ENCODE measurements at places on chromosomes 3 and 15.

- no peak for DNase-seq
These were observed 77.2 kb upstream of the WDR72 start for GRCh38 chr15:53836618-53837017.

- no peak for DNase-seq
These were observed 14.7 kb downstream of the STAB1 start for GRCh38 chr3:52509753-52510328.

- DNase-seq, result peak; percentile 30
These were observed 15.0 kb downstream of the CACNA2D3 start for GRCh38 chr3:54137311-54137710.

DNA sequence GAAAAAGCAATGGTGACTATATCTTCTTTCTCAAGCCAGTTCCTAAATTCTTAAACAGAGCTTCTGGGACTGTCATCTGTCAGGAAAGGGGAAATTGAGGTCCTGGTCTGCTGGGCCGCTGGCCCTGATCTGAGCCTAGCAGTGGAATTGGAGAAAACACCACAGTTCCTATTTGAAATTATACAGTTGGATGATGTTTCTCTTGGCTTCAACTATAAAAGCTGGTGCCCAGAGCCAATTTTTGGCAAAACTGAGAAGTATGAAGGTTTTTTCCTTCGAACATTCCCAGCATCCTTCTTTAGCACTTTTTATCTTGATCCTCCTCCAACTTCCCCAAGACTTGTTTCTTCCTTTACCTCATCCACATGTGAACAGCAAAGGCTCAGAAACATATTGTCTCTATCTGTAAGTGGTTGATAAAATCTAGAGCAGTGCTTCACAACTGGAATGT lies 83.9 kb downstream of the CD47 start:
- DNase-seq, result no peak

- DNase-seq, result no peak
These were observed 17.3 kb upstream of the STAC start for GRCh38 chr3:36362973-36363372.

- DNase-seq, result no peak
These were observed 777.9 kb upstream of the ARRDC4 start for GRCh38 chr15:97182581-97182980.

DNA sequence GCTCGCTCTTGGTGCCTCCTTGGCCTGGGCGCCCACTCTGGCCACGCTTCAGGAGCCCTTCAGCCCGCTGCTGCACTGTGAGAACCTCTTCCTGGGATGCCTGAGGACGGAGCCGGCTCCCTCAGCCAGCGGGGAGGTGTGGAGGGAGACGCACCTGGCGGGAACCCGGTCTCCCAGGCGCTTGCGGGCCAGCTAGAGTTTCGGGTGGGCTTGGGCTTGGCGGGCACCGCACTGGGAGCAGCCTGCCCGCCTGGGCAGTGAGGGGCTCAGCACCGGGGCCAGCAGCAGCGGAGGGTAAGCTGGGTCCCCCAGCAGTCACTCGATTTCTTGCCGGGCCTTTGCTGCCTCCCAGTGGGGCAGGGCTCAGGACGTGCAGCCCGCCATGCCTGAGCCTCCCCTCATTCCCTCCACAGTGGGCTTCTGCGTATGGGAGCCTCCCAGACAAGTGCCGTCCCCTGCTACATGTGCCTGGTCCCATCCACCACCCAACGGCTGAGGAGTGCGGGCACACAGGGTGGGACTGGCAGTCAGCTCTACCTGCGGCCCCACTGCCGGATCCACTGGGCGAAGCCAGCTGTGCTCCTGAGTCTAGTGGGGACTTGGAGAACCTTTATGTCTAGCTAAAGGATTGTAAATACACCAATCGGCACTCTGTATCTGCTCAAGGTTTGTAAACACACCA lies 708.7 kb downstream of the VGLL3 start:
- no peak for DNase-seq

DNA sequence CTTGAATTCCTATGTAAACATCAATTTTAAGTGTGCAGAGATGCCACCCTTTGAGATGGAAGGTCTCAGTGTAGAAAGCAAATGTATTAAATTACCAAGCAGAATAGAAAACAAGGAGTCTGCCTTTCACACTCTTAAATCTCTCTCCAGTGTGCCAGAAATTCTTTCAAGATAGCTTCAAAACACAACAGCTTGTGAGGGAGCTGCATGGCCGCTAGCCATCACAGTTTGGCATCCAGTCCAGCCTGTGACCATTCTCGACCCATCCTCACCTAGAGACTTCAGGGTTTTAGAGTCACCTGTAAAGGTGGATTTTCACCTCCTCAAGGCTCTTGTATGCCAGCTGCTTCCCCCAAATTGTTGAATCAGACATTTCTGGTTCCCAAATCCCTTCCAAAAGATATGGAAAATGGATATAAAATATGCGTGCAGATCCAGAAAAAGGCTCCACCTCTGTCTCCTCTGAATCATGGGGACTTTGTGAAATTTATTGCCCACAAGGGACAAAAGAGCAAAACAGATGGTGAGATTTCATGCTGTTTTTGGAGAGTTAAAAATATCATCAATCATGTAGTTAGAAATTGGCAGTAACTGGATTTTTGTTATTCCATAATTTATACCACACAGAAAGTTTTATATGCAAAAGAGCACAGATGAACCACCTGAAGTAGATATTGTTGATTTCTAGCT lies 114.2 kb upstream of the THRB start:
- DNase-seq, result no peak

GRCh38 chr3:57928511-57928910 lies 79.7 kb upstream of the FLNB start:
- no peak for DNase-seq

GRCh38 chr3:135141672-135142071 lies 346.6 kb downstream of the EPHB1 start:
- no peak for DNase-seq

DNA sequence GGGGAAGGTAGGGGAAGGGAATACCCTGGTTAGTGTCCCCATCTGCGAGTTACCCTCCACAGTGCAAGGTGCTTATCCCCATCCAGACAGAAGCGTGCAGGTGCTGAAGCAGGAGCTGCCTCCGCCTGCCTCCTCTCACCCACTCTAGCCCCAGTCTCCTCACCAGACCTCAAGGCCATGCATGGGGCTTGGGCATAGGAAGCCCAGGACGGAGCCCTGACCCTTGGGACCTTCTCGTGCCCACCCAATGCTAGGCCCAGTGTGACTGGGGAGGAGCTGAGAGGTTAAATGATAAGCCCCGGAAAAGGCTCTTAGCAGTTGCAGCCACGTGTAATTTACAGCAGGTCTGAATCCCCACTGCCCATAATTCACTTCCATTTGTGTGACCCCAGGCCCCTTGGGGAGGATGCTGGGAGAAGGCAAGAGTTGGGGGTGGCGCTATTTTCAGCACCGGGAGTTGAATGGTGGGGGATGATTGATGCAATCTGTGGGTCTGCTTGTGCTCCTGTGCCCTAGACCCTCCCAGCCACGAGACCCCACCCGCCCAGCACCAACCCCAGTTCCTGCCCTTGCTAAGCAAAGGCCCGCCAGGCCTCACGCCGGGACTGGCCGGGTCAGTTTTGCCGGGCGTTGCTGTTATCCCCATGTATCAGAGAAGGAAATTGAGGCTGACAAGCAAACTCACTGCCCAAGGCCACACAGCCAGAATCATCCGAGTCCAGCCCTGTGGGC lies 14.5 kb upstream of the PLXND1 start:
- DNase-seq, result no peak

- no peak for DNase-seq
These were observed 54.1 kb downstream of the ITGB5 start for GRCh38 chr3:124832782-124833709.

- DNase-seq, result no peak
These were observed 70.5 kb upstream of the PPIB start for GRCh38 chr15:64233299-64233698.

DNA sequence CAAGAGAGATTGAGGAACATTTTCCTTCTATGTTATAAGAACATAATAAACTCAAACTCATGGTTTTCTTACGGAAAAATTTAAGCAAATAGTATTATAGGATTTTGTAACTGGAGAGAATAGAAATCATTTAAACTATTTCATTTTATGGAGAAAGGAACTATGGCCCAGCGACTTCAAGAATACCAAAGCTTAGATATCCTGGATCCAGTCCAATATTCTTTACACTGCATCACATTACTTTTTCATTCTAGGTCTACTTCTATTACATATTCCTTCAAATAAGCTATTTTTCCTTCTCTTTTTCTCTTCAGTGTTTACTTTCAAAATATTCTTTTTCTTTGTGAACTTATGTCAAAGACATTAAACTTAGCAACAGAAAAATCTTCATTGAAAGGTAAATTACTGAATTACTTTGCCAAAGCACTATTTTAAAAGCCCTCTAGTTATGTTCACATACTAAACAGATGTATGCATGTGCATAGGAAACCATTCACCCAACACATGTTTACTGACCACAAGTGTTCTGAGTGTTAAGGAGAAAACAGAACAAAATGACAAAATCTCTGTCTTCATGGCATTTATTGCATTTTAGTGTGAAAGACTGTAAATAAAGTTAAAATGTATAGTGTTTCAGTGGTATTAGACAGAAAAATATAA lies 20.4 kb downstream of the KPNA4 start:
- DNase-seq, result no peak

- DNase-seq, result no peak
These were observed 23.9 kb upstream of the BCL2L10 start for GRCh38 chr15:52136442-52136980.

GRCh38 chr3:118907909-118908308 lies 126.7 kb downstream of the IGSF11 start:
- no peak for DNase-seq

GRCh38 chr3:72303926-72304325 lies 519.0 kb upstream of the PROK2 start:
- no peak for DNase-seq

- DNase-seq, result no peak
These were observed 20.9 kb downstream of the SMAD6 start for GRCh38 chr15:66722757-66723540.

DNA sequence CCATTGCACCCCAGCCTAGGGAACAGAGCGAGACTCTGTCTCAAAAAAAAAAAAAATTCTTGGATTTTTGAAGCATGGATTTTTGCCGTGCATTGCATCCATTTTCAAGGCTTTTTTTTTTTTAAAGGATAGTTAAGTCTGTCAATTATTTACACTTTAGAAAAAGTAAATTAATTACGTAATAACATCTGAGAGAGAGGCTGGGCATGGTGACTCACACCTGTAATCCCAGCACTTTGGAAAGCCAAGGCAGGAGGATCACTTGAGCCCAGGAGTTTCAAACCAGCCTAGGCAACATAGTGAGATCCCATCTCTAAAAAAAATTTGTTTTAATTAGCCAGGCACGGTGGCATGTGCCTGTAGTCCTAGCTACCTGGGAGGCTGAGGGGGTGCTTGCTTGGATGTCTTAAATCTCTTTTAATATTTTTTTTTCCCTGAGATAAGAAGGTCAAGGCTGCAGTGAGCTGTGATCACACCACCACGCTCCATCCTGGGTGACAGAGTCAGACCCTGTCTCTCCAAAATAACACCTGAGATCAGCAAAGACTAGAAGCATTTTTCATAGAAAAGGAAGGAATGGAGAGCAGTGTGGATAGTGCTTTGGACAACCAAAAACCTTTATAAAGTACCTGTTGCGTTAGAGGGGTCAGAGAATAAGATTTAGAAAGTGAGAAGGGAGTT lies 6.8 kb upstream of the SENP7 start:
- DNase-seq, result no peak

GRCh38 chr3:50436114-50436674 lies 67.2 kb downstream of the CACNA2D2 start:
- DNase-seq, result peak; percentile 7

DNA sequence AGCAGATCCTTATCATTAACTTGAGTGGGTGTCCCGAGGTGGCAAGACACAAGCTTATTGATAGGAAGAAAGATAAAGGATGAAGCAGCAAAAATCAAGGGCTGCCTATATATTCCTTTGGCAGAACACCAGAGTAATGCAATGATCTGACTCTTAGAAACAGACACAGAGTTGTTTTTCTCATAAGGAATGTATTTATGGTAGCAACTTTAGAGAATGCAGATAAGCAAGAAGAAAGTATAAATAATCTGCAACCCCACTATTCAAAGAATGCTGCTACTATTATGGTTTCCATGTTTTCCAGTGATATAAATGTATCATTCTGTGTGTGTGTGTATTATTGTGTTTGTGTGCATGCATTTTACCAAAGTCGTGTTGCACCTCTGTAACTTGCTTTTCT lies 208.3 kb downstream of the THSD4 start:
- DNase-seq, result no peak

GRCh38 chr3:123739754-123740153 lies 144.4 kb downstream of the MYLK start:
- no peak for DNase-seq

- no peak for DNase-seq
These were observed 40.0 kb upstream of the TEX9 start for GRCh38 chr15:56325186-56325585.

- DNase-seq, result no peak
These were observed 37.4 kb downstream of the KLF15 start for GRCh38 chr3:126319701-126320295.

GRCh38 chr3:117928836-117929235 lies 1105.8 kb downstream of the IGSF11 start:
- no peak for DNase-seq

DNA sequence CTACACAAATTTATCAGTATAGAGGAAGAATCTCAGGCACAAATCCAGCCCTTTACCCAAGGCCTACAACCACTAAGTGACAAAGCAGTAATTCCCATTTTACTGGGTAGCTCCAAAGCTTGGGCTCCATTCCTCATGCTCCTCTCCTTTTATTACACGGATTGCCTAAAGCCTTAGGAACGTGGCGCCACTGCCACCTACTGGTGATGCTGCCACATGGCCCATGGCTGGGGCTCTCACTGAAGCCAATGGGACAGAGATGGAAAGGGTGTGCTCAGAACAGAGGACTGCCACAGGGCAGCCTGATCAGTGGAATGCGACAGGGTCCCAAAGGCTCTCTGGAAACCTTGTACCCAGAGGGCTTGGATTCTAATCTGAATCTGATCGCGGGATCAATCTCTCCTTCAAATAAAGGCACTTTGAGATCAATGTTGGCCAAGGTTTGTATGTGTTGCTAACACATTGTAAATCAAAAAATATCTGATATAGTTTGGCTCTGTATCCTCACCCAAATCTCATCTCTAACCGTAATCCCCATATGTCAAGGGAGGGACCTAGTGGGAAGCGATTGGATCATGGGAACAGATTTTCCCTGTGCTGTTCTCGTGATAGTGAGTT lies 33.5 kb upstream of the LYZL4 start:
- peak; percentile 62 for DNase-seq

DNA sequence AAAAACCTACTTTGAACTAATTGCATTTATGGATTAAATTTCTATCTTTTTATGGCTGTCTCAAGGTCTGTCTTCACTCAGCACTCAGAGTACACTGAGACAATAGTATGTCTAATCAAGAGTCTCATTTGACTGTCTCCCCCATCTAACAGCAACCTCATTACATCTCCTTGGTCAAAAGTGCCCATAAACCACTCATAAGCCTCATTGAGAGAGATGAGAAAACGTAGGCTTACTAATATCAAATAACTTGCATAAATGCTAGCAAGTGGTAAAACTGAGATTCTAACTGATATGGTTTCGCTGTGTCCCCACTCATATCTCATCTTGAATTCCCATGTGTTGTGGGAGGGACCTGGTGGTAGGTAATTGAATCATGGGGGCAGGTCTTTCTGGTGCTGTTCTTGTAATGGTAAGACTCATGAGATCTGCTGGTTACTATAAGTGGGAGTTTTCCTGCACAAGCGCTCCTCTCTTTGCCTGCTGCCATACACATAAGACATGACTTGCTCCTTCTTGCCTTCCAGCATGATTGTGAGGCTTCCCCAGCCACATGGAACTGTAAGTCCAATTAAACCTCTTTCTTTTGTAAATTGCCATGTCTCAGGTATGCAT lies 113.9 kb downstream of the TFDP2 start:
- no peak for DNase-seq

- peak; percentile 46 for DNase-seq
These were observed 164.8 kb downstream of the ERC2 start for GRCh38 chr3:56303487-56303886.

- no peak for DNase-seq
These were observed 78.1 kb downstream of the STT3B start for GRCh38 chr3:31610700-31611275.

Measured in NCI-H2227 treated with DMSO at 0.1 percent for 48 hours (cell line).